ENCODE measurements at places on chromosomes 7 and 10.

- DNase-seq: no peak
Measured at GRCh38 chr10:130962240-130963051, 349.1 kb downstream of the TCERG1L start.

GRCh38 chr7:126589068-126589684 lies 663.6 kb downstream of the GRM8 start:
- DNase-seq: no peak

- DNase-seq: peak; percentile 26
Measured at GRCh38 chr7:158442260-158442659, 145.4 kb downstream of the PTPRN2 start.

- no peak for DNase-seq
Measured at GRCh38 chr7:2814186-2814945, 29.7 kb downstream of the GNA12 start.

Data from COR-L47 (cell line).